ENCODE measurements at places on chromosomes 1 and 21.

- no peak for DNase-seq
Measured at GRCh38 chr1:110785055-110785454, 87.9 kb upstream of the CD53 start.

- DNase-seq: no peak
Measured at GRCh38 chr1:187244623-187245022, 415.9 kb downstream of the PLA2G4A start.

- peak; percentile 83 for DNase-seq
Measured at GRCh38 chr1:24150234-24151174, 7.6 kb upstream of the IL22RA1 start.

DNA sequence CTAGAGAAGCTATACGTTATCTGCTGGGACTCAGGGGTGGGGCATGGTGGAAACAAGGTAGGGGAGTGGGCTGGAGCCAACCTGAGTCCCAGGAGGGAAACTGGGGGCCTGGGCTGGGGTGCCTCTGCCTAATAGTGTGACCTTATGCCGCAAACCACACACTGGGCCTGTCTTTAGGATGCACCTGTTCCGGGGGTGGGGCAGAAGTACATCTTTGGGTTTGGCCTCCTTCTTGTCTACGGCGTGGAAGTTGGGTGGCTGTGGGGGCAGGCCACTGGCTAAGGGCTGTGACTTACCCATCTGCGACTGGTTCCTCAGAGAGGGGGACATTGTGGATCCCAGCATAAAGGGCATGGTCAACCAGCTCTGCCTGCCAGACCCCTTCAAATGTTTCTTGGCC, 44.2 kb downstream of the FAAH start:
- DNase-seq: no peak

DNA sequence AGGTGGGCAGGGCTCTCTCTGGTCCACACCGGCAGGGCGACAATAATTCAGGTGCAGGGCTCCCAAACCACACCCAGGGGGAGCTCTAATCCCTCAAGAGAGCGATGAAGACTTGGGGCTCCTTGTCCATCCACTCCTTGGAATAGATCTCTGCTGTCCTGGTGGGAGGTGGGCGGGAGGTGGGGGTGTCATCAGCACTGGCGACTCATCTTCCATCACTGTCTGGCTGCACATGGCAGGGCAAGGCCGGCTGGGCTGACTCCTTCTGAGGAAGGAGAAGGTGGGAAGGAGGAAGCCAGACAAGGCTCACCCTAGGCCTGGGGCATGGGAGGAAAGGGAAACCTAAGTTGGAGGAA, 29.3 kb downstream of the TNNT2 start:
- DNase-seq: no peak

- no peak for DNase-seq
Measured at GRCh38 chr1:57831624-57832023, 407.8 kb upstream of the DAB1 start.

GRCh38 chr21:45555557-45556301, 13.5 kb upstream of the SLC19A1 start:
- DNase-seq: peak; percentile 29

All from effector CD4-positive, alpha-beta T cell (primary cell).